ENCODE measurements at places on chromosomes 2 and 18. TPM values are rescaled to one million over a fixed set of nuclear protein-coding genes. Genes with fewer than 3 reads are reported as not detected.

UGT1A3 gene
- total RNA-seq = not detected

TEX44 gene
- total RNA-seq = not detected

DNA sequence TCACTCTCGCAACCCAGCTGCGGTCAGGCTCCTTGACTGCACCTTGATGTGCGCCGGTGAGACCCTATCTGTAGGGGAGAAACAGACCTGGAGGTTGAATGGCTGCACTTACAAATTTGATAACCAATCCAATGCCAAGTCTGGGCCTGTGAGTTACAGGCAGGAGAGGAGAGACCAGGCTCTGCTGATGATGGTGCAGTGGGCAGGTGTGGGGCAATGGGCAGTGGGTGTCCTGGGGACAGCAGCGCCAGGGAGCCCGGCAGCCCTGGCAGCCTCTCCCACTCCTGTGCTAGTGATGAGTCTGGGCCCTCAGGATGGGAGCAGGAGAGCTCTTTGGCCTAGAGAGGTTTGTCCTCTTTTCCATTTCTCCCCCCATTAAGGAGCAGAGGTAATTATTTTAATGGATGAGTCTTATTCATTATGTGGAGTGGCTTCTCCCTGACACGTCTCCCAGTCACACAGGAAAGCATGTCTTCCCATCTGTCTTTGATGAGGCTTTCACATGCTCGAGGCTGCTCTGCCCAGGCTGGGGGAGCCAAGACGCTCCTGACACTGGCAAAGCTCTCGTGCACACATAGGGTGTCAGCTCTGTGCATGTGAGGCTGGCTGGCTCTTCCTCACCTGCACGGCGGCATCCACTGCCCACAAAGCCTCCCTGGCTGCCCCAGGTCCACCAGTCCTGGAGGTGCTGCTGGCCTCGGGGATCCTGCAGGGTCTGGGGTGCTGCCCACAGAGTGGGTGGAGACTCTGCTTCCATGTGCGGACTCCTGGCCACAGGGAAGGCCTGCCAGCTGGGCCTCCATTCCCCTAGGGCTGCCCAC lies 10.0 kb upstream of the ALLC start:
- H3K27me3 ChIP-seq = no peaks in the 10 kb centered on the region
- H3K4me3 ChIP-seq = no peak overlapping the region
- peaks cover 4% of the 10 kb centered on the region for H3K4me1 ChIP-seq
- no peak overlapping the region for H3K27ac ChIP-seq
- no peak for DNase-seq
- no peaks in the 10 kb centered on the region for H3K36me3 ChIP-seq

- H3K36me3 ChIP-seq = no peaks in the 10 kb centered on the region
- no peak for DNase-seq
- no peaks in the 10 kb centered on the region for H3K4me1 ChIP-seq
- no peak overlapping the region for H3K4me3 ChIP-seq
Measured at GRCh38 chr2:39232141-39232540, 11.6 kb downstream of the CDKL4 start.

DNA sequence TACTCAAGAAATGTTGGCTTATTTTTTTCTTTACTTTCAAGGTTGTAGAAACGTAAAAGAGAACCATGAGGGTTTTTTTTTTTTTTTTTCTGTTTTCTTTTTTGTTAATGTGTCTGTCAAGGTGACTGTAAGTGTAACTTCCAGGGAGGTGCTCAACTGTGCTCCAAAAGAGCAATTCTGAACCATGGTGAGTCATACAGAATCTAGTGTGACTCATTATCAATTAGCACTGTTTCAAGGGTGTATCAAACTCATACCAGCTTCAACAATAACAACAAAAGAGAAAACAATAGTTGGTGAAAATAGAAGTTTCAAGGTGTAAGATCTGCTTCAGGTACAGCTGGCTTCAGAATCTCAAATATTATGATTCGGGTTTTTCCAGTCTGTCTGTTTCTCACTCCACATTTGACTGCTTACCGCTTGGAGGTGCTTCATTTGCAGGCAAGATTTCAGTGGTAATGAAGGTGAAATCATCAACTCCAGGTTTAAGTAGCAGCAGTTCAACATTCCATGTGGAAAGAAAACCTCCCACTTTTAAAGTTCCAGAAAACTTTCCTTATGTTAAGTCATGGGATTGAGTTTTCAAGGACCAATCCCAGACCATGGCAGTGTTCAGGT lies 850.6 kb downstream of the CNTNAP5 start:
- no peak overlapping the region for H3K27ac ChIP-seq
- no peak for DNase-seq
- no peak overlapping the region for H3K4me3 ChIP-seq
- no peaks in the 10 kb centered on the region for H3K27me3 ChIP-seq
- no peaks in the 10 kb centered on the region for H3K36me3 ChIP-seq

DNA sequence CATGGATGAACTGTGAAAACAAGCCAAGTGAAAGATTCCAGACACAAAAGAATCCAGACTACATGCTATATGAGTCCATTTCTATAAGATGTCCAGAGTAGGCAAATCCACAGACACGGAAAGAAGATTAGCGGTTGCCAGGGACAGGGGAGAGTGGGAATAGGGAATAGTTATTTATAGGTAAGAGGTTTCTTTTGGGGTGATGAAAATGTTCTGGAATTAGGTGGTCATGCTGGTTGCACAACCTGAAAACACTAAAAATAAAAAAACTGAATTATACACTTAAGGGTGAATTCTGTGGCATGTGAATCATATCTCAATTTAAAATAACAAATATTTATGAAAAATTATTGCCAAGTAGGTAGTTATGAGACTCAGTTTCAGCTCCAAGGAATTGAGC lies 168.4 kb downstream of the LTBP1 start:
- no peaks in the 10 kb centered on the region for H3K36me3 ChIP-seq
- no peaks in the 10 kb centered on the region for H3K4me1 ChIP-seq
- H3K27ac ChIP-seq = no peak overlapping the region
- peaks cover 7% of the 10 kb centered on the region for H3K27me3 ChIP-seq
- H3K4me3 ChIP-seq = no peak overlapping the region
